ENCODE measurements at places on chromosomes 5 and 9. TPM values are rescaled to one million over a fixed set of nuclear protein-coding genes. Genes with fewer than 3 reads are reported as not detected.

The WDR31 gene
- 3.7 TPM for total RNA-seq

The PTPN3 gene
- 11.0 TPM for total RNA-seq

The ZNF879 gene
- total RNA-seq: 1.2 TPM

The UGT3A1 gene
- total RNA-seq: not detected

DNA sequence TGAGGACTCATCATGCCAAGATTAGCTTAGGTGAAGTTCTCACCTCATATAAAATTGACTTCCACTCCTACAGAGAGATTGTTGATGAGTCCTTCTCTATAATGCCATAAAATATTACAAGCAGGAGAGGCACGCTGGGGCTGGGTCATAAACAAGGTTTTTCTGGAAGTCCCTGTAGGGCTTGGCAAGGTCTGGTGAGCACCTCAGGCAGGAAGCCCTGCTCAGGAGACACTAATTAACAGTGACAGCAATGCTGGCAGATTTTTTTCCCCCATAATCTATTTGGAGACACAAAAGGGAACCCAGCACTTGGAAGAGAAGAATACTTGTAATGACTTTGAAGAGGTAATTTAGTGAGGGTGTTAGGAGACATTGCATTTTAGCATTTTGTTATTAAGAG is 118.7 kb downstream of the DIRAS2 start:
- ATAC-seq: no peak

DNA sequence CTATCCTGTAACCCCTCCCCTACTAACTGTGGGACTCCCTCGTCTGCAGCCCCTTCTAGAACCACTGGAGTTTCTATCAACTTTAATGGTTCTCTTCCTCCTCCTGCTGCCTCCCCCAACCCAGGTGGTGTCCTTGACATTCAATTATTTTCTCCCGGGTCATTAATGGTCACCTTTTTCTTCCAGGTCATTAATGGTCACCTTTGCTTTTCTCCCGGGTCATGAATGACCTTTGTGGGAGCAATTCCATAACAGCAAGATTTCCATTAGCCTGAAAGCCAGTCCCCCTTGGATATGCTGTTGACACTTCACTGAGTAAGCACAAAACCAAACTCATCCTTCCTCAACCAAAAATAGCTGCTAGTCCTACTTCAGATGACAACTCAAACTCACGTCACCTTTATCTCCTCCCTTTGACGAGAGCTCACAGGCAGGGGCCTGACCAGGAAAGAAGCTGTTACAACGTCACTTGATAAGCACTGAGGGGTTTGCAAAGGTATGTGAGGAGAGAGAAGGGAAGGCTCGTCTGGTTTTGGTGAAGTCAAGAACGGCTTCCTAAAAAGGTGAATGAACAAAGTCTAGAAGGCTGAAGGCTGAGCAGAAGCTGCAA is 10.9 kb downstream of the CCDC127 start:
- ATAC-seq: no peak

DNA sequence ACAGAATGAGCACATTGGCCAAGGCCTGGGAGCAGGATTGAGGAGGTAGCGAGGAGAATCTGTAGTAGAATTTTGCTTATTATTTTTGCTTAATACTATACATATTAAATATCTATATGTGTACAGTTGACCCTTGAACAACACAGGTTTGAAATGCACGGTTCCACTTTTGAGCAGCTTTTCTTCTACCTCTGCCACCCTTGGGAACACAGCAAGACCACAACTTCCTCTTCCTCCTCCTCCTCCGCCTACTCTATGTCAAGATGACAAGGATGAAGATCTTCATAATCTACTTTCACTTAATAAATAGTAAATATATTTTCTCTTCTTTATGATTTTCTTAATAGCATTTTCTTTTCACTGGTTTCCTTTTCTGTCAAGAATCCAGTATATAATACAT is 541.4 kb downstream of the KCTD16 start:
- ATAC-seq: no peak

- ATAC-seq: no peak
Observed at GRCh38 chr9:123784518-123784917, 145.4 kb downstream of the DENND1A start.

DNA sequence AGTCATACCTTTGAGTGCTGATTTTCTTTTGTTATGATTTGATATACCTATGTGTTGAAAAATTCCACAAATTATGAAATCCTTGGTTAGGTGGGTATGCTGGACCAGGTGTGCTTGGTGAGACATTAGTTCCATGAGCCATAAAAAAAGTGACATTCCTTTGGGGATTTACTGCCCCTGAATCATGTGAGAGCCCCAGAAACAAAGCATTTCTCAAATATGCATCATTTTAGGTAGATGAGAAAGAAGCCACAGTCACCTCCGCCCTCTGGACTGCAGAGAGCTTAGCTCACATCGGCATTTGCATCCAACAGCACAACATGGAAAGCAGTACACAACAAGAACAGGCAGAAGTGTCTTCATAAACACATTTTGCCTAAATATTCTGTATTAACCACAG is 55.3 kb downstream of the DAP start:
- no peak for ATAC-seq

Data from esophagus mucosa (tissue), 1 donor.